AG09309 (cell line): ENCODE measurements at places on chromosomes 12 and 14.
A peak's percentile ranks its signal among the peaks of the same experiment; 100 is the strongest.

- DNase-seq, result peak; percentile 48
Observed at GRCh38 chr12:65778258-65779090, 45.8 kb upstream of the HMGA2 start.

DNA sequence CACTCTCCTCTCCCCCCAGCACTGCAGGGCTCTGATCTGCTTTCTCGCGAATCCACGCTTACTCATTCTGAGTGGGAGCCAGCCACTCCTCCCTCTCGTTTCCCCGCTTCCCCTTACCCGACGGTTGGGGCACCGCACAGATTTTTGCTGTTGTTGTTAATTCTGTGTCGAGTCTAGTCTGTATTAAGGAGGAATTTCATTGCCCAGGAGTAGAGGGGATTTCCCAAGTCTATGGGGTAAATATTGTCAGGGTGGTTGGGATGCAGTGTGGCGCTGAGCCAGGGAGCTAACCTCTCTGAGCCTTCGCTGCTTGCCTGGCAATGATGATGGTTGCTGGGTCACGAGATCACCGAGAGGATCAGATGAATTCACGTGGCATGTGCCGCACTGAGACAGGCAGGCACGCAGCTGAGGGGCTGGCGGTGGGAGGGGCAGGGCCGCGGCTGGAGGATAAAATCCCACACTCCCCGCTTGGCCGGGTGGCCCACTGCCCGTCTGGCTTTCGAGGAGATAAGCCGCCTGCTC, 18.5 kb downstream of the NCOR2 start:
- DNase-seq, result peak; percentile 67

- DNase-seq, result no peak
Observed at GRCh38 chr12:114774197-114774596, 90.2 kb upstream of the TBX3 start.

DNA sequence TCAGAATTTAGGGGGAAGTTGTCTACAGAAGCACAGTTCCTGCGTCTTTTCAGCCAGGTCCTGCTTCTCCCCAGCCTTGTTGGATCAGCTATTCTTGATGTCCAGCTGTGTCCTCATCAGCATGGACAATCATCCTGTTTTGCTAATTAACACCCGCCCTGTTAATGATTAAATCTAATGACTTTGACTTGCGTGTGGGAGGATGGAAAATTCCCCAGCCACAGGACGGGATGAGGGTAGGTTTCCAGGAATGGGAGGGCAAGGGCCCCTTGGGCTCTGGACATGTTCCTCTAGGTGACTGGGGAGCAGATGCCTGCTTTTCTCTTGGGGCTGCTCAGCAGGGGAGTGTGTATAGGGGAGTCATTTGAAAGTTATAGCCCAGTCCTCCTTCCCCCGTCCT, 5.3 kb upstream of the PPP1R1A start:
- DNase-seq, result no peak

GRCh38 chr12:49643961-49644619, 20.7 kb downstream of the PRPF40B start:
- no peak for DNase-seq

- DNase-seq, result peak; percentile 17
Observed at GRCh38 chr12:59695379-59695778, 99.5 kb downstream of the SLC16A7 start.

- no peak for DNase-seq
Observed at GRCh38 chr12:110704750-110705149, 15.8 kb upstream of the HVCN1 start.

- no peak for DNase-seq
Observed at GRCh38 chr12:42213954-42214426, 24.1 kb downstream of the YAF2 start.

DNA sequence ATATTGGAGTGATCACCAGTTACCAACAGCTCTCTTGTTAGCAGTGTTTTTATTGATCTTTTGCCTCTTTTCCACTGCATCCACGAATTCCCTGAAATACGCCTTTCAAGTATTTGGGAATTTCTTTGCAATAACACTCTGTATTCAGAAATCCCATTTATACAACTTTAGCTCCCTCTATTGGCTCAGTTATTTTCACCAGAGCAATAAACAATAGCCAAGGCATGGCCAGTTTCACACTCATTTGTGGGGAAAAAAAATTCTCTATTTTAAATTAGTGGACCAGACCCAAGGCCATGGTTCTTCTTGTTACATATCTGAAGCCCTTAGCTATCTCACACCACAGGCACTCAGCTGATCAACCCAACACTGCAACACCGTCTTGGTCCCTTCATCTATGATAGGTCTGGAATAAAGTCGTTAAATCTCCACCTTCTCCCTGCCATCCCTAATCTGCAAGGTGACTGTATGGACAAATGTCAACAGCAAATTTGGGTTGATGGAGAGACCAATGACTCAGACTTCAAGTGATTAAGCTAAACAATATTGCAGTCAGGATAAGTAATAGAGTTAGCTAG, 92.4 kb upstream of the TMEM260 start:
- DNase-seq, result no peak

- DNase-seq, result peak; percentile 33
Observed at GRCh38 chr14:53331247-53331646, 178.1 kb upstream of the DDHD1 start.

DNA sequence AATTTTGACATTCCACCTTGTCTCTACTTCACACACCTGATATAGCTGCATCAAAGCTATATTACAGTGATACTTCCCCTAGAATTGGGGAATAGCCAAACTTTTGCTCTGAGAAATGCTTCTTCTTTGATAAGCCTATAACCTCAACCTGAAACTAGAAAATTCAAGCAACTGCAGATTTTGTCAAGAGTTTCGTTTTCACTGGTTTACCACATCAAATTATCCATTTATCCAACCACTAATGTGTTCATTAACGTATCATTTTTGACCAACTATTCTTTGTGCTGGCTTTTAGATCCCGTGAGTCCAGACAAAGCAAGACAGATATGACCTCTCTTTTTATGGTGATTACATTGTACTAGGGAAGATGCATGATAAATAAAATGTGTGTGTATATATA, 13.5 kb upstream of the TAS2R46 start:
- DNase-seq, result no peak

DNA sequence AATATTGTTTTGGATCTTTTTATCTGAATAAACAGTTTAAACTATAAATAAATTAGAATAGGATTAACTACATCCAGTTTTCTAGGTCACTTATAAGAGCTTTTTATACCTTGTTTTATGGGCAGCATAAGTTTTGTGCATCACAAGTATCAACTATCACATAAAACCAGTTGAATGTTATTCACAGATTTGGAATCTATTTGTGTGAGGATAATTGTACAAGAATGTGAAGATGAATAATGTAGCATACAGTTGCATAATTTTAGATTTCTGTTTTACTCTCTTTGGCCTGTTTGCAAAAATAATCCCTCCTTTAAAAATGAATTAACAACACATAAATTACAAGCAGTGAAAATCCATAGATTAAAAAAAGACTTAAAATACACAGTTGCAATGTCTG, 88.8 kb downstream of the SCFD1 start:
- DNase-seq, result peak; percentile 35

GRCh38 chr12:96766232-96766631, 140.8 kb upstream of the NEDD1 start:
- DNase-seq, result no peak

DNA sequence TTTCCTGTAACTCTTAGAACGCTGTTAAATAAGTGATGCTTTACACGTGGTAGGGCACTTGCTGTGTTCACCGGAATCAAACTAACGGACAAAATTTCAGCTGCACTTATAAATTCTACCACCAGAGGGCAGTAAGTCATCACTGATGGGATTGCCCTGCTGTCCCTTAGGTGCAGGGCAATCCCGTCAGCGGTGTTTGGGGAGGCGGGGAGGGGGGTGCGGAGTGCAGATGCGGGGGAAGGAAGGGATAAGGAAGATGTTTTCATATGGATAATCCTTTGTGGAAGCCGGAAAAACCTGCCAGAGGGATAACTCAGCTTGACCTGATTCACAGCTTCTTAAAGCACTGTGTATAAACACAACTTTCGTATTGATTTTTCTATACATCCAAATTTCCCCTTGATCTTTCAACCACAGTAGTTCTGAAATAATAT, 21.7 kb upstream of the SLC10A1 start:
- peak; percentile 11 for DNase-seq

DNA sequence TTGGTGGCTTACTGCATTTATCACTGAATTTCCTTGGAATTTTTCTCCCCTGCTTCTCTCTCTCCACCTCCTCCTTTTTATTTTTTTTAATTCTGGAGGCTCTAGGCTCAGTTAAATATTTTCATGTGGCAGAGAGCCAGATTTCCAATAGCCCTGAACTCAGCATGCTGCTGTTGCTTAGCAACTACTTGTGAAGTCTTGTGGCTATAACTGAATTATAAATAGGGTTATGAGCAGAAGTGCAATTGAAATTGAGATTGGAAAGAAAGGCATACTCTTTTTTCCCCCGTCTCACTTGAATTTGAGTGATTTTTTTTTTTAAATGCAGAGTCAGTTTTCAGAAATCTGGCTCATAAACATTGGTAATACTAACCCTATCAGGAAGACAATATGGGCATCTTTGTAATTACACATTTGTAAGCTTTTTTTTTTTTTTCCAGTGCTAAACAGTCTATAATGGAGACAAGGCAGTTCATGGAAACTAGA, 38.3 kb downstream of the ATF7IP start:
- DNase-seq, result peak; percentile 53

- DNase-seq, result no peak
Observed at GRCh38 chr14:29896354-29896821, 31.3 kb downstream of the PRKD1 start.

GRCh38 chr12:77685112-77685511, 145.6 kb upstream of the NAV3 start:
- DNase-seq, result peak; percentile 58

GRCh38 chr12:34407813-34408212, 385.5 kb downstream of the ALG10 start:
- no peak for DNase-seq

DNA sequence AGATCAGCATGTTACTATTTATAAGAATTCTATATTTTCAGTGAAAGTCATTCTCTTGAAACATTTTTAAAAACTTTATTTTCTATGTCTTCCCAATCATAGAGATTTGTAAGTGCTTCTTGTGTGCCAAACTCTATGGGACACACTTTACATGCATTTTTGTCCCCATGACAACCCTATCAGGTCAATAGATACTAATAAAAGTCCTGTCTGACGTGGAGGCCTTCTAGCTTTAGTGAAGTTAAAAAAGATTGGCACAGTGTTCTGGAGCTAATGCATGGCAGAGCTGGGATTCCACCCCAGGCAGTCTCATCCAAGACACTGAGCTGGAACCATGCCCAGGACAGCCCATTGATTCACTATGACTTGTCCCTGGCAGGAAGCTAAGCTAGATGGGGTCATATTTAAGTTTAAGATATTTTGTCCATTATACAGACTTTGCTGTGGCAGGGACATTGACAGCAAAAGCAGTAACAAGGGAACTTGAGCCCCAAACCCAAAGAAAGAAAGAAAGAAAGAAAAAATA, 28.1 kb downstream of the TTC6 start:
- peak; percentile 44 for DNase-seq
